ENCODE measurements at places on chromosomes 2 and 18. TPM values are rescaled to one million over a fixed set of nuclear protein-coding genes. Genes with fewer than 3 reads are reported as not detected.

The PCARE gene
- not detected for total RNA-seq

The MAP3K19 gene
- total RNA-seq, result not detected

The SLC1A4 gene
- total RNA-seq, result 24.2 TPM

The SCTR gene
- not detected for total RNA-seq

The MARCO gene
- 10.4 TPM for total RNA-seq

The HTRA2 gene
- total RNA-seq, result 35.6 TPM

The ERFE gene
- total RNA-seq, result 1.5 TPM

The FTCDNL1 gene
- 3.4 TPM for total RNA-seq

The PRSS56 gene
- not detected for total RNA-seq

The TMEM163 gene
- 0.14 TPM for total RNA-seq

The RPL37A gene
- 464 TPM for total RNA-seq

The ALPP gene
- not detected for total RNA-seq

The ALLC gene
- total RNA-seq, result 1.1 TPM

The TRIB2 gene
- total RNA-seq, result 85.6 TPM

The VRK2 gene
- total RNA-seq, result 23.3 TPM

The COLEC12 gene
- total RNA-seq, result 19.3 TPM

The B3GNT7 gene
- total RNA-seq, result 11.4 TPM

The MARCHF7 gene
- 60.1 TPM for total RNA-seq

The RND3 gene
- total RNA-seq, result 27.9 TPM

The CD226 gene
- total RNA-seq, result 0.68 TPM

The PKP4 gene
- 28.0 TPM for total RNA-seq

The STON1 gene
- total RNA-seq, result 42.4 TPM

The MREG gene
- total RNA-seq, result 1.6 TPM

The SCYGR4 gene
- total RNA-seq, result not detected

The KCNK3 gene
- 6.9 TPM for total RNA-seq

The DNER gene
- total RNA-seq, result 0.27 TPM

The FMNL2 gene
- total RNA-seq, result 87.0 TPM

The ALS2 gene
- 34.5 TPM for total RNA-seq

The SRD5A2 gene
- not detected for total RNA-seq

The GNLY gene
- total RNA-seq, result 1.5 TPM

The LRRTM1 gene
- total RNA-seq, result not detected

The TMEM182 gene
- 3.1 TPM for total RNA-seq

The SOWAHC gene
- total RNA-seq, result 19.4 TPM

The CGREF1 gene
- total RNA-seq, result 19.8 TPM

The C2orf15 gene
- total RNA-seq, result 4.9 TPM

The REEP1 gene
- 22.7 TPM for total RNA-seq

The AUP1 gene
- total RNA-seq, result 113 TPM

The OSBPL6 gene
- 4.6 TPM for total RNA-seq

The STRADB gene
- total RNA-seq, result 8.7 TPM

The RFX8 gene
- 0.14 TPM for total RNA-seq

The HOXD1 gene
- not detected for total RNA-seq

The EPAS1 gene
- total RNA-seq, result 517 TPM

All from thoracic aorta (tissue), 2 donors.